ENCODE measurements at places on chromosomes 3 and 15. TPM values are rescaled to one million over a fixed set of nuclear protein-coding genes. Genes with fewer than 3 reads are reported as not detected.

DNA sequence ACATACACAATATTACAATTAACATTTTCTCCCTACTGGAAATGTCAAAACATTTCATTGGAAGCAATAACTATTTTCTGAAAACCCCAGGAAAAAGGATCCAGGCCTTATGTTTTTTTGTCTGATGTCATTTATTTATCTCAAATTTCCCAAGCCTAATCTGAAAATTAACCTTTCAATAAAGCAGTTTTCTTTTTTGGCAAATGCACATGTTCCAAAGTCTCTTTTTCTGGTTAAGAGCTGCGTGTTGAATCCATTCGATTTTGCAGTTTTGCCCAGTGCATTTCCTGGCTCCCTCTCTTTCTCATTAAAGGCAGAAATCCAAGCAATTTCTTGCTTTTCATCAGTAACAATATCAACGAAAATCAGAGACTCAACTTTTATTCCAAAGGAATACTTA is 222.3 kb downstream of the NR1D2 start:
- H3K4me1 ChIP-seq, result peaks cover 8% of the 10 kb centered on the region
- no peaks in the 10 kb centered on the region for H3K36me3 ChIP-seq
- DNase-seq, result no peak
- H3K27me3 ChIP-seq, result no peaks in the 10 kb centered on the region

GRCh38 chr3:39456159-39456558 is 11.3 kb upstream of the MOBP start:
- H3K27ac ChIP-seq, result no peak overlapping the region
- H3K4me3 ChIP-seq, result no peak overlapping the region
- H3K4me1 ChIP-seq, result no peaks in the 10 kb centered on the region
- H3K27me3 ChIP-seq, result peaks cover 27% of the 10 kb centered on the region
- no peak for DNase-seq
- no peaks in the 10 kb centered on the region for H3K36me3 ChIP-seq

- peaks cover 99% of the 10 kb centered on the region for H3K4me1 ChIP-seq
- H3K4me3 ChIP-seq, result no peak overlapping the region
- no peaks in the 10 kb centered on the region for H3K36me3 ChIP-seq
- peak overlapping the region; percentile 83 for H3K27ac ChIP-seq
These were observed 6.9 kb downstream of the PLXND1 start for GRCh38 chr3:129599607-129600006.

DNA sequence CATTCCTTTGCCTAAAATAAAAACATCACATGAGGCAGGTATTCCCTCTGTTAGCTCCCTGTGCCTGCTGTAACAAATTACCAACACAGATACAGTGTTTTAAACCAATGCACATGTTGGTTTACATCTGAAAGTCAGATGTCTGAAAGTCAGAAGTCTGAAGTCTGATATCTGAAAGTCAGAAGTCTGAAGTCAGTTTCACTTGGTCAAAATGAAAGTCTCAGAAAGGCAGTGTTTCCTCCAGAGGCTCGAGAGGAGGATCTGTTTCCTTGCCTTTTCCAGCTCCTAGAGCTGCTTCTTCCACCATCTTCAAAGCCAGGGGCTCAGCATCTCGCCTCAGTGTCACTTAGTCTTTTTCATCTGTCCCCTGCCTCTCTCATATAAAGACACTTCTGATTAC is 22.0 kb downstream of the SST start:
- no peaks in the 10 kb centered on the region for H3K36me3 ChIP-seq
- no peaks in the 10 kb centered on the region for H3K27me3 ChIP-seq
- H3K4me1 ChIP-seq, result no peaks in the 10 kb centered on the region
- no peak overlapping the region for H3K27ac ChIP-seq
- no peak for DNase-seq

DNA sequence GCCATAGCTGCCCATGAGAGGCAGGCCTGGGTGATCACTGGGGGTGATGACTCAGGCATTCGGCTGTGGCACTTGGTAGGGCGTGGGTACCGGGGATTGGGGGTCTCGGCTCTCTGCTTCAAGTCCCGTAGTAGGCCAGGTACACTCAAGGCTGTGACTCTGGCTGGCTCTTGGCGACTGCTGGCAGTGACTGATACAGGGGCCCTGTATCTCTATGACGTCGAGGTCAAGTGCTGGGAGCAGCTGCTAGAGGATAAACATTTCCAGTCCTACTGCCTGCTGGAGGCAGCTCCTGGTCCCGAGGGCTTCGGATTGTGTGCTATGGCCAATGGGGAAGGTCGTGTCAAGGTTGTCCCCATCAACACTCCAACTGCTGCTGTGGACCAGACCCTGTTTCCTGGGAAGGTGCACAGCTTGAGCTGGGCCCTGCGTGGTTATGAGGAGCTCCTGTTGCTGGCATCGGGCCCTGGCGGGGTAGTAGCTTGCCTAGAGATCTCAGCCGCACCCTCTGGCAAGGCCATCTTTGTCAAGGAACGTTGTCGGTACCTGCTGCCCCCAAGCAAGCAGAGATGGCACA is 5.3 kb downstream of the WDR6 start:
- no peak overlapping the region for H3K4me3 ChIP-seq
- no peak for DNase-seq
- no peak overlapping the region for H3K27ac ChIP-seq
- H3K27me3 ChIP-seq, result no peaks in the 10 kb centered on the region
- peaks cover 52% of the 10 kb centered on the region for H3K4me1 ChIP-seq

GRCh38 chr3:13574083-13574797 is 25.3 kb downstream of the FBLN2 start:
- DNase-seq, result no peak
- no peak overlapping the region for H3K27ac ChIP-seq
- no peak overlapping the region for H3K4me3 ChIP-seq

GRCh38 chr15:70054366-70054765 is 43.4 kb downstream of the TLE3 start:
- no peak overlapping the region for H3K27ac ChIP-seq
- DNase-seq, result no peak
- H3K4me3 ChIP-seq, result no peak overlapping the region
- peaks cover 100% of the 10 kb centered on the region for H3K36me3 ChIP-seq
- H3K27me3 ChIP-seq, result no peaks in the 10 kb centered on the region

DNA sequence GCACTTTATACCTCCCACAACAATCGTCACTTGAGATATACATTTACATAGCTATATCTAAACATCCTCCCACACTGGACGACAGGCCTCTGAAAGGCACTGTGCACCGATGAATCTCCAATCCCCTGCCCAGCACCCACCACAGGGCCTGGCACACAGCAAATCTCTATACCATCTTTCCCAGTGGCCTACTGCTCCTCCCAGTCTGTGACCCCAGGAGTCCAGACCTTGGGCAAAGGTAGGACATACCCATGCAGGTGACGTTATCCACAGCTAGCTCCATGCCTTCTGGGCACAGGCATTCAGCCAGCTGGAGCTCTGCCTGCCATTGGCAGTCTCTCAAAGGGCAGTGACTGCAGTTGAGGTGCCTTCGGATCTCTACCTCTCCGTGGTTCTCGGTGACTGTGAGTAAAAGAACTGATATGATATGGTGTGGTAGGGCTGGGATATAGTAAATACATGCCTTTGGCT is 5.8 kb downstream of the LTK start:
- H3K27me3 ChIP-seq, result peaks cover 56% of the 10 kb centered on the region
- H3K4me3 ChIP-seq, result no peak overlapping the region
- no peak for DNase-seq
- H3K27ac ChIP-seq, result no peak overlapping the region
- H3K36me3 ChIP-seq, result no peaks in the 10 kb centered on the region
- peaks cover 23% of the 10 kb centered on the region for H3K4me1 ChIP-seq

The CADM2 gene
- 9.6 TPM for total RNA-seq

The C3orf52 gene
- 2.5 TPM for total RNA-seq

All from esophagus muscularis mucosa (tissue), 4 donors.